ENCODE measurements at places on chromosomes 5 and 9.

- DNase-seq, result no peak
Observed at GRCh38 chr5:91361055-91361701, 21.9 kb downstream of the ARRDC3 start.

DNA sequence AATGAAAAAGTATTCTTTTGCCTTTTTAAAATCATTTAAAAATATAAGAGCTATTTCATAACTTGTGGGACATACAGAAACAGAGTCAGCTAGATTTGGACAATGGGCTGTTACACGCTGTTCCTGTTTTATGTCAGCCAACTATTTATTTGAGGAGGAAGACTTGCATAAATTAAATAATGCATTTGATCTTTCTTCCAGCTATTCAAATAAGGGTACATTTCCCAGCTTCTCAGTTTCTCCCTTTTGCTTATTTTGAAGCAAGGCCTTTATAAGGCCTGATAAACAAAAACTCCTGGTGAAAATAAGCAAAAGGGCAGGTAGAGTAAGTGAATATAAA lies 6.5 kb downstream of the STOM start:
- DNase-seq, result no peak

DNA sequence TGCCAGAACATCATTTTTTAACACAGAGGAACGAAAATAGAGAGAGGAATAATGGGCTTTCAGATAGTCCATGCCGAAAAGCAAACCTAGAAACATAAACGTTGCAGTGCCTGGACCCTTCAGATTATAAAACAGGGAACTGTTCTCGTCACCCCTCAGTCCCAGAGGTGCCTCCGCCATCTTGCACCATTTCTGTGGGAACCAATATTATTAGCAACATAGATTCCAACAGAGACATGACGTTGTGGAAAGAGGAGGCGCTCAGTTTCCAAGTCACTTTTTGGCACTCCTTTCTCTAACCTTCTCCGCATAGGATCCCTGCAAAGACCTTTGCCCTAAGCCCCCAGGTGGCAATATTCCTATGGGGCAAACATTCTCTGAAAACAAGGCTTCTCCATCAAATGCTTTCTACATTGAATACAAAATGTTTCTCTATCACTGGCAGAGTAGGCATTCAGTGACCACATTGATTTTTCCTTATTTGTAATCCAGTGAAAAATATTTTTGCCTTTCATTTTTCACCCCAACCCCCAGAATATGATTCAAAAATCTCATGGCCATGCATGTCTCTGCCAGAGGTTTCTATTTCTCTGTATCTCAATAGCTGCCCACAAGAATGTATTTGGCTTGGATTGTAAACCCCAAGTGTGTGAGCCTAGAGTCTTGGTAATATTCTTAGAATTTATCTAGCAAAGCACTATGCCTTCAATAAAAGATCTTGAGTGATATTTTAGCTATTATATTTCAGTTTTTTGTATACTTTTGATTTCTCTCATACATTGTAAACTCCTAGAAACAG lies 500.8 kb upstream of the WWC1 start:
- peak; percentile 69 for DNase-seq

GRCh38 chr5:56527174-56527573 lies 288.2 kb upstream of the MAP3K1 start:
- no peak for DNase-seq

DNA sequence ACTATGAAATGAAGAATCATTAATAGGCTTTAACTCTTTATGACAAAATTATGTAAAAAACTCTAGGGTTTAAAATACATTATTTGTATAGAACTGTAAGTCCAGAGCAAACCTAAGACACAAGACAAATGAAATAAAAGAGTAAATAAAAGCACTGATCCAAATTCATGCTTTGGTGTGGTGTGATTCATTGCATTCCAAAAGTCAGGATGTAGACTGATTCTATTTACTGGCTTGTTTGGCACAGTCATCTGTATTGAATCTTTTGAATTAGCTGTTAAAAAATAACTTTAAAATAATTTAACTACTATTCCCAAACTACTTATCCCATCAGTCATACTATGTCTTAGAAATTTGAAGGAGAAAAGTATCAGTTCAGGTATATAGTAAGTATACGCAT lies 31.1 kb downstream of the IL4 start:
- no peak for DNase-seq

DNA sequence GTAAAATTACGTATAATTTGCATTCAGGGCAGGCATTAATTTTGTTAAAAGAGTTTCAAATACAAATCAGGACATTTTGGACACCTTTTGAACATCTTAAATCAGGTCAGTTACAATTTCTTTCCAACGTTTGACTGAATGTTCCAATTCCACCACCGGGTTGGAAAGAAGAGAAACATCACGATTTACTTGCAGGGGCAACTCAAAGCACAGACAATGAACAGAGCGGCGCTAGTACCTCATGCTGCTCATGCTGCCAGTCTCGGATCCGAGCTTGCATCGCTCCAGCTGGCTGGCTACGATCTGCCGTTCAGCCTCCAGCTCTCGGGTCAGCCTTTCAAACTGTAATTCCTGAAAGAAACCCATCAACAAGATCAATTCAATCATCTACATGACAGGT lies 339.5 kb downstream of the CTNND2 start:
- DNase-seq, result no peak

DNA sequence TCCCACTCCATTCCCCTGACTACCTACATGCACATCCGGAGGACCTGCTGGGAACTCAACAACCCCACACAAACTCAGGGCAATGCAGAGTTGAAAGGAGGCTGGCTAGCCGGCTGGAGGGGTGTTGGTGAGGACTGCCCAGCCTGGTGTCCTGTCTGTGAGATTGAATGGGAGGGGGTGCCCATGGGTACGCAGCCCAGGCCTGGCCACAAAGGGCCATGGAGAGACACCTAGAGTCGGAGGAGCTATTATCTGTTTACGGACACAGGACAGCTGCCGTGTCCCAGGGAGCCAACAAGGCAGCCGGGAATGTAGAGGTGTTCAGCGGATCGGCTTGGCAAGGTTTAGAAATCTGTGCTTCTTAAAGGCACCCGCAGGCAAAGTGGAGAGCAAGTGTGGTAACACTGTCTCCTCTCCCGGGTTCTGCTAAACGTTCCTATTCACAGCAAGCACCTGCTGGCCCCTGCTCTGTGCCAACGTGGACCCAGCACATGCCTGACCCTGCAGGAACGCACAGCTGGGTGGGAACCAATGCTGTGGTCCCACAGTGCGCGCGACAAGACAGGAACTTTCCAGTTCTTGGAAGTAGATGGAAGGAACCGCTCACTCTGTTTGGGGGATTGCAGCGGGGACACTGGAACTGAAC lies 166.7 kb downstream of the DAB2IP start:
- no peak for DNase-seq

DNA sequence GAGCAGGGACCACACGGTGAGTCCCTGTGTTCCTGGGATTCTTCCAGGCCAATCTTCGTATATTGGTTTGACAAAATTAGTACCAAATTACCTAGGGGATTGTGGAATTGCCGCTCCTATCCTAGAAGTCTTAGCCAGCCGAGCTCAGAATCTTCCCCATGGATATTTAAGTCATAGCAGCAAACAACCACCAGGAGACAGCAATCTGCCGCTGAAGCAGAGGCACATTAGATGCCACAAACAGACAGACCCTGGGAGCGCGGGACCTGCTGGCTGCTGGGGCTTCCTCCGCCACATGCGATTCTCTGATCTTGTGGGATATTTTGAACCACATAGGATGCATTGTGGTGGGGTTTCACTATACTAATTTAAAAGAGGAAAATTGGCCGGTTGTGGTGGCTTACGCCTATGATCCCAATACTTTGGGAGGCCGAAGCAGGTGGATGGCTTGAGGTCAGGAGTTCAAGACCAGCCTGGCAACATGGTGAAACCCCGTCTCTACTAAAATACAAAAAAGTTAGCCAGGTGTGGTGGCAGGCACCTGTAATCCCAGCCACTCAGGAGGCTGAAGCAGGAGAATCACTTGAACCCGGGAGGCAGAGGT lies 31.7 kb upstream of the ZBTB43 start:
- no peak for DNase-seq

- DNase-seq, result no peak
Observed at GRCh38 chr5:124504081-124504916, 242.1 kb downstream of the ZNF608 start.

DNA sequence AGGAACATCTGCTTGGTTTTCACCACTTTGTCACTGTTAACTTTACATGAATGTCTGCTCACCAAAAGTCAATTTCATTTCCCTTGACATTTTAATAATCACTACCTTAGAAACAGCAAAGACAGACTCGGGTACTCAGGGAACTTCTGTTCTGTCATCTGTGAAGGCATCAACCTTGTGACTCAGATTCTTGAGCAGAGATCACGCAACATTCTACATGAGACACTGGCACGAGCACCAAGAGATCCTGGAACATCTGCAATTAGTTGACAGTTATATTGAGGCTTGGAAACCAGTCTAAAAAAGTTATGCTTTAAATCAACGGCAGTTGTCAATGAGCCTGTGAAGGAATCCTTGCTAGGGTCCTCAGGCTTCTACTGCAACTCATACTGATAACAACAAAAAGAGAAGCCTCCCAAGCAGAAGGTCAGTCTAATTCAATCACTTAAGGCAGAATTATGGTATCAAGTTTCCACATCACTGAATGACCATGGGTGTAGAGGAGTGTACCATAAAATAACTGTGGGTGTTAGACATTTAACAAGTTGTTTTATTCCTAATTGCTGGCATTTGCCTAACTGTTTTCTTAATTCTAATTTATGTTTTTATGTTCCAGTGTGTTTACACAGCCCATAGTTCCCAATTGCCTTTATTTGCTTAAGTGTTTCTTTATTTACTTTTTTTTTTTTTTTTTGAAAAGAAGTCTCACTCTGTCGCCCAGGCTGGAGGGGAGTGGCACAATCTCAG lies 3.3 kb upstream of the PBX3 start:
- no peak for DNase-seq

GRCh38 chr5:74333430-74333829 lies 307.1 kb downstream of the ENC1 start:
- DNase-seq, result no peak

DNA sequence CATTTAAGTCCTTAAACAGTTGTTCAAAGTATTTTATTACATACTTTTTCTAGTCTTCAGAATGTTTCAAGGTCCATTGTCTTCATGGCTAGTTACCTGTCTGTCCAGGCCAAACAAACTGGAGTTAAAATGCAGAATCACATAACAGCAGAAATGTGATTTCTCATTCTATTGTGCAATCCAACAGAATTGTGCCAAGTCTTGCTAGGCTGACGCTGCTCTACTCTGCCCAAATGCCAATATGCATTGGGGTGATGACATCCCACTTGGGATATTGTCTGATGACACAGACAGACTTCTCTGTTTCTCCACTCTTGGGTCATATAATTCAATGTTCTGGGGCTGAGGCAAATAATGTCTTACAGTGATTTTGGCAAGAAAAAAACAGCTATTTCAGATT lies 5.2 kb upstream of the SLC22A5 start:
- DNase-seq, result no peak

GRCh38 chr5:31156631-31157160 lies 36.8 kb upstream of the CDH6 start:
- DNase-seq, result no peak

DNA sequence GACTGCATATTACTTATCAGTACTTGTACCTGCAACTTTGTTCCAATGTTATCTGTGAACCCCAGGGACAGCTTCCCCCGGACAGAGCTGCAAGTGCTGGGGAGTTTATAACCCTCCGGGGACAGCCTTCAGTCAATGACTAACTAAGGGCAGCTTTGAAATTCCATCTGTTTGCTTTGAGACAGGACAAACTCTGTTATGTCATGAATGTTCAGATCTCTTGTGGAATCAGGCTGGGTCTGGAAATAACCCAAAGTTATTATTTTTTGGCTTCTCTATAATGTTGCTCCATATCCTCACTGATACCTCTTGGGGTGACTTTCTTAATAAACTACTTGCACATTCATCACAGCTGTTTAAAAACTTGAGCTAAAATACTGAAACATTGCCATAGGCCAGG lies 617.5 kb upstream of the TLE4 start:
- peak; percentile 15 for DNase-seq

DNA sequence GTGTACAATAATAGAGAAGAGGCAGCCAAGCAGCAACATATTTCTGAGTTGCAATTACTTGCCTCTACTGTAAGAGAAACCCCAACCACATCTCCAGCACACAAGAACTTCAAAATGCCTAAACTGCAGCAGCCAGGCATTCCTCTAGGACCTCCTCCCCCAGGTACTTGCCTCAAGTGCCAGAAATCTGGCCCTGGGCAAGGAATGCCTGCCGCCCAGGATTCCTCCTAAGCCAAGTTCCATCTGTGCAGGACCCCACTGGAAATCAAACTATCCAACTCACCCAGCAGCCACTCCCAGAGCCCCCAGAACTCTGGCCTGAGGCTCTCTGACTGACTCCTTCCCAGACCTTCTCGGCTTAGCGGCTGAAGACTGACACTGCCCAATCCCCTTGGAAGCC lies 336.8 kb upstream of the RGMB start:
- DNase-seq, result no peak

DNA sequence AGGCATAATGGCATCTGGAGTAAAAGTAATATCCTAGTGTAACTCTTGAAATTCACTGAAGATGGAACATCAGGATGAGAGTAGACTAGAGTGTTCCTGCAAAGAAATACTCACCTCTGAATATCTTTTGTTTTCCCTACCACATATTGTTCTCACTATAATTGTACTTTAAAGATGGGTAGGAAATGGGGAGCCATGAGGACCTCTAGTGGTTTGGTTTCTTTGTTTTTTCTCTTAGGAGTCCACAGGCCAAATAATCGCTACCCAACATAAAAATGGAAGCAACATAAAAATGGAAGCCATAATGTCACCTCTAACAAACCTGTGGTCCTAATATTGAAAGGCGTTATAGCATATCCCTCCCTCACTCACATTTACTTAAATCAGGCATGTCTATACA lies 2375.8 kb downstream of the MAT2B start:
- no peak for DNase-seq

DNA sequence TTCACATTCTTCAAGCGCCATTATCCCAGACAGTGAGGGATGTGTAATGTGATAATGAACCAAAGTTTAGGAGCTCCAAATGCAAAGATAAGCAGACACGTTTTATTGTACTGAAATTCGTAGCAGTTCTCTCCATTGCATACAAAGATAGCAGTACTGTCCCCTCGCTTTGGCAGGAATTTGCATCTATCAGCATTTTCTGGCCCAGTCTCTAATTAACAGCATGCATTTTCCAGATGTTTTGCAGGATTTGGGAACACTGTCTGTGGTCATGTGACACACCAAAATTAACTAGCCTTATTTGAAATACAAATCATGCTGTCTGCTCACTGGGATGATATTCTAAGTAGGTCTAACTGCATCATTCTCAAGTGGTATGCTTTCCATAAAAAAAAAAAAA lies 235.9 kb upstream of the TRPM3 start:
- no peak for DNase-seq

Data from fibroblast of skin of left biceps (primary cell).